ENCODE measurements at places on chromosomes 2 and 18. TPM values are rescaled to one million over a fixed set of nuclear protein-coding genes. Genes with fewer than 3 reads are reported as not detected.

Gene LIMS4
- total RNA-seq: 3.7 TPM

Gene EPC2
- total RNA-seq: 18.6 TPM

Gene IL1R2
- 1.3 TPM for total RNA-seq

Gene ST6GAL2
- total RNA-seq: 0.38 TPM

Gene SGPP2
- 19.0 TPM for total RNA-seq

Gene RBM44
- 0.30 TPM for total RNA-seq

Measured in Right ventricle myocardium inferior (tissue), 1 donor.